Stimulated activated CD8-positive, alpha-beta memory T cell treated with anti-CD3 and anti-CD28 coated beads, Interleukin-4, amount 100 ng/mL, for 1 hour (primary cell): ENCODE measurements at places on chromosomes 6 and 20.

DNA sequence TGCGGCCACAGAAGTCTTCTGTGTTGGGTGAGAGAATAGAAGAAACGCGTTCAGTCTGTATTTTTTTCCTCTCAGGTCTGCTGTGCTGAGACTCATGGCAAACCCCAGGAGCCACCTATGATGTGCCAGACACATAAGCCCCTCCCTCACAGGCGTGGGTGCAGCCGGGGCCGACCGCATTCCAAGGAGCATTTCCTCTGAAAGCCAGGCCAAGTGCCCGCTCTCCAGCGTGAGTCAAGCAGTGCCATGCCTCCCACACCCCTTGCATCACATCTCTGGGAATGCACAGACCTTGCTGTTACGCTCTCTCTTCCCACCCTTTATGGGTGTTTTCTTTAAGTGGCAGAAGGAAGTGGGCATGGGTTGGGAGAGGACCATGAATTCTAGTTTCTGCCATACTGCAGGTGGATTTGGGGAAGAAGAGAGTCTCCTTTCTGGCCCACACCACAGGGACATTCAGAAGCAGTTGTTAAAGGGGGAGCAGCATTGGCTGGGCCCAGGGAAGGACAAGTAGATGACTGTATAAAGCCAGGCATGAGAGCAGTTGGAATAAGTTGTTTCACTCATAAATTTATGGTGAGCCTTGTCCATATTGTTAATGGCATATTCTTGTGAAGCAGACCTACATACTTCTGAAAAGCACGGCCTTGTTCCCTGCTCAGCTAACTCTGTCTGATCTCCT, 37.1 kb upstream of the TFAP2A start:
- no peak for DNase-seq

- no peak for DNase-seq
Observed at GRCh38 chr20:13425381-13426135, 204.5 kb downstream of the ISM1 start.

GRCh38 chr6:116328528-116328903, 42.2 kb upstream of the DSE start:
- no peak for DNase-seq

DNA sequence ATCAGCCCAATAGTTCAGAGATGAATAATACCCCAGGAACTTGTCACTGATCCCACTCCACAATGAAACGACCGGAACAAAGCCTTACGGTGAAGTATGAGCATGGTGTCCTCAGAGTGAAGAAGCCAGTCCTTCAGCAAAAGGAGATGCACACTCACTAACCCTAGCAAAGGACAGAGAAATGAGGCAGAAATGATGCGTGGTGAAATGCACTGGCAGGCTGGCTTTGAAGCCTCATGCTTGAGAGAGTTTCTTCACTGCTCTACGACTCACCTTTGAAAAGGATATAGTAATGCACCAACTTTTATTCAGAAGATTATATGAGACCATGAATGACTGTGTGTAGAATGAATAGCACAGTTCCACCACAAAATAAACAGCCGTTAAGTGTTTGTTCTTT, 74.8 kb downstream of the PHACTR1 start:
- no peak for DNase-seq

GRCh38 chr6:131250122-131250521, 114.9 kb downstream of the AKAP7 start:
- DNase-seq, result no peak

DNA sequence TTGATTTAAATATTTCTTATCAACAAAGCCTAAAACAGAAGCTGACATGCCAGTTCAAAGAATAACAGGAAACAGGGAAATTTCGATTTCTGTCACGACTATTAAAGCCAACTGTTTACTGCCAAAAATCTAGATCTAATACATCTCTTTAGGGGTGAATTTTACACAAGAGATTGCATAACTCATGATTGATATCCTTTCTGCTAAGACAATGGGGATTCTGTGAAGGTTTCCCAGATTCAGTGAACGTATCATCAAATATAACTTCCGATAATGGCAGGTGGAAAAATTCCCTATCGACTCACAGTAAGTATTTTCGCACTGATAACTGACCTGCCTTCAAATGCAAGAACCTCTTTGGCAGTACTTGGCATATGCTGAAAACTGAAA, 42.9 kb downstream of the NHSL1 start:
- no peak for DNase-seq

DNA sequence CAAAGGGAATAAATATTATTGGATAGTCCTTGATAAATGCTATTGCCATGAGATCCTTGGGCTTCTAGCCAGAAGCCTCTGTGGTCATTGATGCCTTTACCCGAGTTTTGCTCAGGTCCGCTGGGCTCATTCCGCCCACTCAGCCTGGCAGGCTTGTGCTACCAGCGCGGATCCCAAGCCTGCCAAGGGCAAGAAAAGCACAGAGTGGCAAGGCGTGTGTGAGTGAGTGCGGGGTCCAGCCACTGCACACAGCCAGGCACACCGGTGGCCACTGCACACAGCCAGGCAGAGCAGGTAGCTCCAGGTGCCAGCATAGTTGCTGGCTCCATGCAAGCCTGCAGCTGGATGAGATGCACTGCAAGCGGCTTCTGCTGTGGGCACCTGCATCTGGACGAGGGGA, 38.7 kb downstream of the STK38 start:
- DNase-seq, result no peak

- DNase-seq, result no peak
Observed at GRCh38 chr6:26550250-26550993, 12.3 kb downstream of the HMGN4 start.

DNA sequence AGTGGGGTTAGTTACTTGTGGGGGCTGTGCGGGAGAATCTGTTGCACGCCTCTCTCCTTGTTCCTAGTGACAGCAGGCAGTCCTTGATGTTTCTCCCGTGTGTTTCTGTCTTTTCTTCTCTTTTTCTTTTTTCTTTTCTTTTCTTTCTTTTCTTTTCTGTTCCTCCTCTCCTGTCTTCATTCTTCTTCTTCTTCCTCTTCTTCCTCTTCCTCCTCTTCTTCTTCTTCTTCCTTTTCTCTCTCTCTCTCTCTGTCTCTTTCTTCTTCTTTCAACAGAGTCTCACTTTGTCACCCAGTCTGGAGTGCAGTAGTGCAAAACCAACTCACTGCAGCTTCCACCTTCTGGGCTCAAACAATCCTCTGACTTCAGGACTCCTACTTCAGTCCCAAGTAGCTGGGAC, 6.8 kb upstream of the AIG1 start:
- DNase-seq, result no peak

DNA sequence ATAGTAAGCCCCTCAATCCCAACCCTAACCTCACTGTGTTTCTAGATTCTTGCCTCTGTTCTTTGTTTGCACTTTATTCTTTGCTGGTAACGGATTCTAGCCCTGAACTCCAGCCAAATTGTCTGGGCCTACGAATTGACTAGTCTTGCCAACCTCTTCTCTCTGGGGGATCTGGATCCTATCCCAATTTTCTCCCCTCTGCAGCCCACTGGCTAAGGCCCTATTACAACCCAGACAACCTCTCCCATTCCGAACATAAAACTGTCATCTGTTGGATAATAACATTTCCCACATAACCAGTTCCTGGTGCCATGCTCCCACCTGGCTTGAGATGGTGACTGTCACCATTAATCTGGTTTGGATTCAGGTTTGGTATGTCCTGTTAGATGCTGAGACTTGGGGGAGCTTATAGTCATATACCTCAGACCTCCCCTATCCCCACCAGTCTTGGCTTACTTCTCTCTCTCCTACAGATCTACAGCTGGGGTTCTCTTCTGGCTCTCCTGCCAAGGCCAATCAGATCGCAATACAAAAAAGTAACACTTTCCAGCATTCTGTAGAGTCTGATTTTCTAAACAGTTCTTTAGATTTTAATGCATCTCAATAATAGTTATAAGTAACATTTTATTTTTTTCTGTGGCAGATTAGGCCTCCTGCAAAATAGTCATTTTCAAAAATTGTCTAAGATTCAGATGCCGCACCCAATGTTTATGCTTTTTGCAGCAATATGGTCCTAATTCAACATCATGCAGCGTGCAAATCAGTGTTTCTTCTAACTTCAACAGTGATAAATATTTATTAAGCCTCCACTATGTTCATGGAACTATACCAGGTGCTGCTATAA, 29.8 kb upstream of the AHI1 start:
- DNase-seq, result no peak

DNA sequence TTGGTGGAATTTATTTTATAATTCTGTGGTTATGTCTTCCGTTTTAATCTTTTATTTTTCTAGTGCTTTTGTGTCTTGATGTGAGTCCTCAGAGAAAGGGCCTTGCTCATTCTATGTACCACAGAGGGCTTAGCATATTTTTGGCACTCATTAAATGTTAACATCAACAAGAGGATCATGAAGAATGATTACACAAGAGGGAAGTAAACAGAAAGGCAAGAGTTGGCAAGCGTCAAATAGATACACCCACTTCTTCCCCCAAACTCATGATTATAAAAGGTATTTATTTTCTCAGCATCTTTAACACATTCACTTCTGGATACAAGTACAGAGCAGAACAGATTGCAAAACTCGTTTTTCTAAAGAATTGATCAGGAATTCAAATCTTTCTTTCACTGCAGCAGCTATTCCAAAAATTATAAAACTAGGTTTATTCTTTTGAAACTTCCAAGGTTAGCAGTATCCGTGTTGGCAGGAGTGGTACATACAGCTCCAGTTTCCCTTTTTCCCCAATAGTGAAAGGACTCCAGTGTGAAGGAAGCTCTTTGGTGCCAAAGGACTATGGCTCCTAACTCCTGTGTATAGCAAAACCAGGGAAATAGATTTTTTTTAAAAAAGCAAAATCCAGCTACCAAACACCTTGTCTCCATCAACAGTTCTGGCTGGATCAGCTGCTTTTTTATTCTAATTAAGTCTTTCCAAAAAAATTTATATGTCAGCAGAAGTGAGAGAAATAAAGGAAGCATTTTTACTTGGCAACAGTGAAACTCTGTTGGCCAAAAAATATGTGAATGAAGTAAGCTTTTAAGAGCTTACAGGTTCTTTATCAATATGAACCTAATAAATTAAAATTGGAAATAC, 221.9 kb downstream of the ADGRG6 start:
- DNase-seq, result no peak

GRCh38 chr6:150841697-150842096, 23.8 kb upstream of the MTHFD1L start:
- no peak for DNase-seq

DNA sequence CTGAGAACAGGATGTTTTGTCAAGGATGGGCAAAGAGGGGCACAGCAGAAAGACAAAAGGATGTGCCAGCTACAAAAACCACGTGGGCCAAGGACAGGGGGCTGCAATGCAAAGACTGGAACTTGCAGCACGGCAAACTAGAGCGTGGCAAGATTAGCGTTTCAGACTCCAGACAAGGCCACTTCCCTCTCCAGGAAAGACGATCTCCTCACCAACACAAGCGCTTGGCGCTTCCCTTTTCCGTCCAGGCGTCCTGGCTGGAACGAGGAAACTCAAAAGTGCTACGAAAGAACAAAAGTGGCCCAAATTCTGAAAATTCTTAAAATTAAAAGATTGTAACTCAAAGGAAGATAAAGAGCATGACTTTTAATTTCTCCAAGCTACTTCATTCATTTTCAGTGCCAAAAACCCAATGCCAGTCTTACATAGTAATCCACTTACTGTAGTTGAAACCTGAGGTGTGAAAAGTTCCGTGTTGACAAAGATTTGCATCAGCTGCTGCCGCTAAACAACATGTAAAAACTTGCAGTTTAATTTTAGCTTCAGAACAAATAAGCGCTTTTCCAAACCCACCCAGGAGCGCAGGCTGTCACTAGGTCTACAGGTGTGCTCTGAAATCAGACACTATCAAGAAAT, 207.1 kb upstream of the RREB1 start:
- no peak for DNase-seq

DNA sequence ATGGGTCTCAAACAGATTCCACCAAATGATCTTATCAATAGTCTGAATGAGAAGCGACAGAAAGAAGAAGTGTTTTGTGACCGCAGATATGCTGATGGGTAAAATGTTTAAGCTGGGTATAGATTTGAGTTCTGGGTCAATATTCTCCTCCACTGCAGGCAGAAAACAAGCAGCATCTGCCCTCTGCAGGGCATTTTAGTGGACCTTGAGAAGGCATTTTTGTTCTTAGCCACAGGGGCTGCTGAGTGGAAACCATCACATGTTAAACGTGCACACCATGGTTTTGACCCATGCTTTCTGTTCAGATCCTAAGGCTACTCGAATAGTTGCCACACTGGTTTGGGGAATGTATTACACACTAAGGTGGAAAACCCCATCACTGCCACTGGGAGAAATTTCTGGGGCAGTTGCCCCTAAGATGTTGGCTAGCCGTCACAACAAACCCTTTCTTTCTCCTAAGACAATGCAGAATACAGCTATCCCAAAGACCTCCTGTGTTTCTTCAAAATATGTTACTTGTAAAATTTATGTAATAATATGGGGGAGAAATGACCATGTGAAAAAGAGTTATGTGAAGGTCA, 5.5 kb downstream of the POU3F2 start:
- DNase-seq, result no peak

GRCh38 chr6:24882835-24883555, 52.8 kb downstream of the RIPOR2 start:
- DNase-seq, result no peak

DNA sequence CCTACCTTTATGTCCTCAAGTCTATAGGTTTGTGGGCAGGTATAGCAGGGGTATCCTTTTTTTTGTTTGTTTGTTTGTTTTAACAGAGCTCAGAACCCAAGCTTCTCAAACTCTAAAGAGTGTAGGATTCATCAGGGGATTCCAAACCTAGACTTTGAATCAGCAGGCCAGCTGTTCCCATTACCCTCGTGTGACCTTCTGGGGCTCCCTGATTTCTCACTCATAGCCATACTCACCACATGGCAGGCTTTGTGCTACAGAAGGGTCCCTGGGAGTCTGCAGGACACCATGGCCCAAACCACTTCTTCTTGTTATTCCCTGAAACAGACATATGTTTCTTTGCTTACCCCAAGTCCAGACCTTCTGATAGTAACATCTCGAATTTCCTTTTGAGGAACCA, 350.8 kb upstream of the TSHZ2 start:
- DNase-seq, result no peak

DNA sequence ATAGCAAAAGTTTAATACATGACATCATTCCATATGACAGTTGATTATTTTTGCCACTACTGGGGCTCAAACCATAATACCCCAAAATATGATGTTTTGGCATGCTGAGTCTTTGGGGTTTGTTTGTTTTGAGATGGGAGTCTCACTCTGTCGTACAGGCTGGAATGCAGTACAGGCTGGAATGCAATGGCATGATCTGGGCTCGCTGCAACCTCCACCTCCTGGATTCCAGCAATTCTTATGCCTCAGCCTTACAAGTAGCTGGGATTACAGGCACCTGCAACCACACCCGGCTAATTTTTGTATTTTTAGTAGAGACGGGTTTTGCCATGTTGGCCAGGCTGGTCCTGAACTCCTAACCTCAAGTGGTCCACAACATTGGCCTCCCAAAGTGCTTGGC, 1.3 kb upstream of the MRS2 start:
- DNase-seq, result no peak
